ENCODE measurements at places on chromosomes 2 and 18. TPM values are rescaled to one million over a fixed set of nuclear protein-coding genes. Genes with fewer than 3 reads are reported as not detected.
A peak's percentile ranks its signal among the peaks of the same experiment; 100 is the strongest.

GRCh38 chr2:239936838-239937581 is 88.1 kb downstream of the NDUFA10 start:
- no peak for DNase-seq

DNA sequence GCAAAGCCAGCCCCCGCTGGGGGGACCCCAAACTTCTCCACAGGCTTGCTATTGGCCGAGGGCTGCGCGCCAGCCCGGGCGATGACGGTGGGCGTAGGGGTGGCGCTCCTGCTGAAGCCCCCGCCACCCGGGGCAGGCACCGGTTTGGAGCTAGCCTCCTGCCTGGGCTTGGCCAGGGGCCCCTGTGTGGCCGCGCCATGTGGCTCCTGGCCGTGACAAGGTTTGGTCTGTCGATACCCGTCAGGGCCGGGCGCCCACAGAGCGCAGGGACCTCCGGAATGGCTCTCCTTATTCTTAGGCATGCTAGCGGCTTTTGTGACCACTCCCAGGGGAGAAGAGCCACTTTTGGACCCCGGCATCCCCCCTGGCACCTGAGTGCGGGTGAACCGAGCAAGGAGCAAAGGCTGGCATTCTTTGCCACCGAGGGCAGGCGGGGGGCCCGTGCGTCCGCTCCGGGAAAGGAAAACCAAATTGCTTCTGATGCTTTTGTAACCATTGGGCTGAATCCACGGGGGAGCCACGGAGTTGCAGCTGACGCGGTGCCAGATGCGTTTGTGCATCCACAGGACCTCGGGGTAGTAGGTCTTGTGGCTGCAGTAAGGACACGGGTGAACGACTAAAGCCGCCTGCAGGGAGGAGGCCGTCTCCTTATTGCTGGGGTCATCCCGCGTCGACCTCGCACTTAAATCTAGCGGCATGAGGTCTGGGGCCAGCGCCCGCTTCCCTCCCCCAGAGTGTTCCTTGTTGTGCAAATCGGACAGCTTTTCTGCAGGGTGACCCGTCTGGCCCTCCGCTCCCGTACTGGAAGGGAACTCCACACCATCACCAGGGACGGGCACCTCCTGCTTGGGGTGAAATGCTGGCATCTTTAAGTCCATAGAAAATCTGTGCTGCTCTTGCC is 115.6 kb downstream of the ZNF516 start:
- DNase-seq, result no peak

DNA sequence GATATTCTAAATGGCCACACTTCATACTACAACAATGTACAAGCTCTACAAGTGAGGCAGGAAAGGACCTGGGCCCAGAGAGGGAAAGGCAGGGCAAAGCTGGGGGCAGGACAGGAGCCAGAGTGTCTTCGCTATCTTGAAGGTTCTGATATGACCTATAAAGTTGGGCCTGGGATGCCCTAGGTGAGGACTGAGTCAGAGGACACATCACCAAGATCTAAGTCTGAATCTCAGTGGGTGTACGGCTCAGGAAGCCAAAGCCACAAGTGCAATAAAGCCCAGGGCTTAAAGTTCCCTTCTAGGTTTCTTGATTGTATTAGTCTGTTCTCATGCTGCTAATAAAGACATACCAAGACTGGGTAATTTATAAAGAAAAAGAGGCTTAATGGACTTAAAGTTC is 219.1 kb downstream of the ALK start:
- no peak for DNase-seq

- DNase-seq, result no peak
Observed at GRCh38 chr2:105415007-105415406, 16.2 kb upstream of the FHL2 start.

GRCh38 chr2:25506226-25506625 is 164.5 kb upstream of the DNMT3A start:
- no peak for DNase-seq

- DNase-seq, result no peak
Observed at GRCh38 chr2:200348897-200349563, 42.5 kb downstream of the SPATS2L start.

- peak; percentile 43 for DNase-seq
Observed at GRCh38 chr2:233867993-233868532, at the start of gene MSL3B. Gene MSL3B, minus strand, starts transcription at chr2:233868386.

- no peak for DNase-seq
Observed at GRCh38 chr2:126275098-126275497, 380.9 kb upstream of the GYPC start.

DNA sequence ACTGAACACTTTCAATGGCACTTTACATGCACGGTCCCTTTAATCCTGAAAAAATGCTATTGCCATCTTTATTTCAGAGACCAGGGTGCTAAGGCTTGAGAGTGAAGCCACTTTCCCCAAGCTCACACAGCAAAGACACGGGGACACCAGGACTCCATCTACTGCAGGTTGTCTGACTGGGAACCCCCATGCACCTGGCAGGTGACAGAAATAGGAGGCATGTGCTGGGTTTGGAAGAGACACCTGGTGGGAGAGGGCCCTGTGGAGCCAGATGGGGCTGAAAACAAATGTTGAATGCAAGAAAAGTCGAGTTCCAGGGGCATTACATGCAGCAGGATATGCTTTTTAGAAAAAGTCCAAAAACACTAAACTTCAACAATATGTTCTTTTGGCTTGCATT is 5.2 kb upstream of the EHD3 start:
- DNase-seq, result no peak

DNA sequence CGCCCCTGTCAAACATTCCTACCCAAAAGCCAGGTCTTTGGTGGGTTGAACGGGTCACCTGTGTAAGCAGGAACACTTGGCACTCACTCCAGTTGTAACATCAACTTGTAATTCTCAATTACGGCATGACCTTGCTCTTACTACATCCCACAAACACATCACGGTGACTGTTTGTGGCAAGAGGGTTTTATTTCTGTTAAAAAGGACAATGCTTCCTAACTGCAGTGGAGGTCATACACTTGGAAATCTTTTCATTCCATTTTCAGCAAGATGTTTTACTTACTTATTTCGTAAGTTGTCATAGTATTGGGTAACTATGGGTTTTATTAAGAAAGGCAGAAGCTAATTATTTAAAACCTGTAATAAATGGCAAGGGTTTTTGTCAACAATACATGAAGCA is 126.1 kb downstream of the ZNF516 start:
- DNase-seq, result no peak

- DNase-seq, result no peak
Observed at GRCh38 chr2:137023205-137023604, 257.9 kb downstream of the THSD7B start.

GRCh38 chr2:66688951-66689350 is 254.0 kb downstream of the MEIS1 start:
- no peak for DNase-seq

DNA sequence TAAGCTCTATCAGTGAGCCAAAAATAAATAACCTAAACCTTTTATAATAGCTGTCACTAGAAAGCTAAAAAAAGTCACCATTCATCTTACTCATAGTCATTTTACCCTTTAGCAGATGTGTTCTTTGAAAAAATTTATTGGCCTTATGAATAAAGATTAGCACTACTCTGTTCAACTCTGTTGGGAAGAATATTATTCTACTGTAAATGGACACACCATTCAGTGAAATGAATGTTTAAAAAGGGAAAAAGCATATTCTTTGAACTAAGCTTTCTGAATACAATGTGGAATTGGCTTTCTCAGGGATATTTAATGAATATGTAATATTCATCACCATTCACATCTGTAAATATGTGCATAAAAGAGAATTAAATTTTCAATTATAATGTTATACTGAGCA is 422.0 kb downstream of the CBLN2 start:
- DNase-seq, result no peak

DNA sequence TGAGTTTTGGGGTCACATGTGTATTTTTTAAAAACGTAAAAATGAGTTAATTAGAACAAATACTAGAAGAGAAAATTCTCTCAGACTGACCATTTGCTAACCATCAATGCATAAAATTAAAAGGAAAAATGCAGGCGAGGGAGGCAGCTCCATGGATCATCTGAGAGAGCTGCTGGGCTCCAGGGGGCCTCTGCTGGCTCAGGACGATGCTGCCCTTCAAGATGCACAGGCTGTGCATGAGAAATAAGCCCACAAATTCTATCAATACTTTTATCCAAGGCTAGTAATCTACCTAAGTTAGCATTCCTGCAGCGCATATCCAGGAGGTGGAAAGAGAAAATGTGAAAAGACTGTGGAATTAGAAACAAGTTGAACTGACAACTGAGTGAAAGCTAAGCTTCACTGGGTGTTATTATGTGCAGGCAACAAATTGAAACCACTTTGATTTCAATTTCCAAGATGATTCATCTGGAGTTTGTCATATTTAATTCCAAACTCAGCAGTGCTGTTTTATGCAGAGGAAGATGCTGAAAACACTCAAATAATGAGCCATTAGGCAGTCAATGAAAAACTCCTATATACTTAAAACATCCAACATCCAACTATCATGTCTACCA is 261.1 kb downstream of the NBAS start:
- no peak for DNase-seq

The SCYGR4 gene
- not detected for total RNA-seq

The GAREM2 gene
- 3.6 TPM for total RNA-seq

The MYO7B gene
- total RNA-seq, result 0.23 TPM

The HOXD10 gene
- total RNA-seq, result not detected

The SULT1C2 gene
- total RNA-seq, result not detected

The KIF1A gene
- total RNA-seq, result not detected

The UGT1A7 gene
- not detected for total RNA-seq

The UBXN2A gene
- total RNA-seq, result 13.9 TPM

The CXCR2 gene
- 0.10 TPM for total RNA-seq

Measured in T-helper 17 cell (primary cell).